ENCODE measurements at places on chromosomes 2 and 18. TPM values are rescaled to one million over a fixed set of nuclear protein-coding genes. Genes with fewer than 3 reads are reported as not detected.

- DNase-seq, result no peak
These were observed 18.3 kb downstream of the RAMP1 start for GRCh38 chr2:237877576-237878307.

DNA sequence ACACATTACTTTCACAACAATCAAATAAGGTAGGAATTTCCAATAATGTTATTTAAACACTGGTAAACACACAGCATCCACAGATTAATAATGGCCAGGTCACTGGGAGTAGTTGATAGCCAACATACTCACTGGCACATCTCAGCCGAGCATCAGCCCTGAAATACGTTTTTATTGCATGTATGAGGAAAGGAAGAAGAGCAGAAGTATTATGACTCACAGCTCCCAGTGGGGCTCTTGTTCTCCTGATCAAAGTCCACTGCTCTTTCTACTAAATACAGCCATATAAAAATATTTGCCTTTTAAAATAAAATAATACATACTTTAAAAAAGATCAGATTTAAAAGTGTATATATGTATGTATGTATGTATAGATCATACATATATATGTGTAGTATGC is 999.6 kb downstream of the SUCLG1 start:
- DNase-seq, result no peak

DNA sequence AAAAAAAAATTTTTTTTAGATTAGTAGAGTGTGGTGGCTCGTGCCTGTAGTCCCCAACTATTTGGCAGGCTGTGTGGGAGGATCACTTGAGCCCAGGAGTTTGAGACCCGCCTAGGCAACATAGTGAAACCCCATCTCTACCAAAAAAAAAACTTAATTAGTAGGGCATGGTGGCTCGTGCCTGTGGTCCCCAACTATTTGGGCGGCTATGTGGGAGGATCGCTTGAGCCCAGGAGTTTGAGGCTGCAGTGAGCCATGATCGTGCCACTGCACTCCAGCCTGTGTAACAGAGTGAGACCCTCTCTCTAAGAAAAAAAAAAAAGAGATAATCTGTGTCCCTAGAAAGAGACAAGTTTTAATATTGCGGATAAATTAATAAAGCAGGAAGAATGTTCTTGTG is 8.8 kb downstream of the GPR55 start:
- no peak for DNase-seq

GRCh38 chr2:207516206-207516605 is 13.6 kb upstream of the CREB1 start:
- DNase-seq, result no peak

DNA sequence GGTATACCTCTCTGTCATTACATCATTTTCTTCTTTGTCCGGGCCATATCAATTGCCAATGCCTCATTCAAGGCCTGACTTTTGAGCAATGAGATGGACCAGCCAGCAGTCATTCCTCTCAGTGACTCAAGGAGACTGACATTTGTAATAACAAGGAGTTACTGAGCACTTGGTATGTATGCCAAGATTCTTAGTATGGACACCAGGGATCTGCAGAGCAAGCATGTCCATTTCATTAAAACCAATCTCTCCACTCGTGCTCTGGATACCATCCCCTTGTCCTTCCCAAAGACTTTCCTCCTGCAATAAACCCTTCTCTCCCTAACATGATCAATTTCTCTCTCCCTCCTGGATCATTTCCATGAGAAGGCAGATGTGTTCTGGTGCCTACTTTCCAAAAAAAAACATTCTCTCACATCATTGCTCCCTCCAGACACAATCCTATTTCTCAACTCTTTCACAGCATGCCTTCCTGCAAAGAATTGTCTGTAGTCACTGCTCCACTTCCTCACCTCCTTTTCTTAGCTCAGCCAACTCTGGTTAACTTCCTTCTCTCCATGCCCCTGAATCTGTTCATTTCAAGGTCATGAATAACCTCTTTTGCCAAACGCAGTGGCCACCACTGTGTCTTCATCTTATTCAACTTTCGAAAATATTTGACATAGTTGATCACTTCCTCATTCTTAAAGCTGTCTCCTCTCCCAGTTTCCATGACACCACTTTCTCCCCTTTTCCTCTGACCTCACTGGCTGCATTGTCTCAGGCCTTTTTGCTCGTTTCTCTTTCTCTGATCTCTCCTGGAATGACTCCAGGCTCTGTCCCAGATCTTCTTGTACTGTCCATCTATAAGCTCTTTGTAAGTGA is 102.8 kb upstream of the CYP1B1 start:
- no peak for DNase-seq

MAP2 gene
- total RNA-seq, result 4.1 TPM

ASB18 gene
- total RNA-seq, result 4.6 TPM

RNU2-63P gene
- total RNA-seq, result not detected

Data from Right ventricle myocardium inferior (tissue), 1 donor.